ENCODE measurements at places on chromosomes 7 and 10. TPM values are rescaled to one million over a fixed set of nuclear protein-coding genes. Genes with fewer than 3 reads are reported as not detected.

DNA sequence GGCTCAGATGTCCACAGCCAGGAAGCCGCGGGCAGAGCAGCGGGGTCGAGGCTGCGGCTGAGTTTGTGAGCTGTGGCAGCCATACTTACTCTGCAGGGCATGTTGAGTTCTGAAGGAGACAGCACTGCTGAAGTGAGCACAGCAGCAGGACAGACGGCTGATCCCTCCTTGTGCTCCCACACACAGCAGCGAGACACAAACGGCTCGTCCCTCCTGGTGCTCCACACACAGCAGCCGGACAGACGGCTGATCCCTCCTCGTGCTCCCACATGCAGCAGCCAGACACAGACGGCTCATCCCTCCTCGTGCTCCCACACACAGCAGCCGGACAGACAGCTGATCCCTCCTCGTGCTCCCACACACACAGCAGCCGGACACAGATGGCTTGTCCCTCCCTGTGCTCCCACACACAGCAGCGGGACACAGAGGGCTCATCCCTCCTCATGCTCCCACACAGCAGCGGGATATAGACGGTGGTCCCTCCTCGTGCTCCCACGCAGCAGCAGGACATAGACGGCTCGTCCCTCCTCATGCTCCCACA, 305.1 kb downstream of the PTPRN2 start:
- no peak overlapping the region for H3K27ac ChIP-seq
- H3K4me3 ChIP-seq: no peak overlapping the region
- H3K27me3 ChIP-seq: no peaks in the 10 kb centered on the region
- no peaks in the 10 kb centered on the region for H3K36me3 ChIP-seq
- DNase-seq: peak; percentile 58
- H3K4me1 ChIP-seq: no peaks in the 10 kb centered on the region

LBX1 gene
- total RNA-seq: not detected

GRCh38 chr7:101957744-101958525, 140.5 kb downstream of the CUX1 start:
- no peaks in the 10 kb centered on the region for H3K36me3 ChIP-seq
- H3K4me3 ChIP-seq: no peak overlapping the region
- H3K4me1 ChIP-seq: peaks cover 12% of the 10 kb centered on the region
- no peak for DNase-seq
- H3K27ac ChIP-seq: no peak overlapping the region

GRCh38 chr7:38902449-38902848, 6.5 kb downstream of the VPS41 start:
- H3K4me3 ChIP-seq: no peak overlapping the region
- DNase-seq: no peak
- no peak overlapping the region for H3K27ac ChIP-seq
- H3K4me1 ChIP-seq: no peaks in the 10 kb centered on the region

RNF133 gene
- total RNA-seq: 0.59 TPM

GRCh38 chr7:93535616-93536015, 38.9 kb downstream of the CALCR start:
- H3K27ac ChIP-seq: no peak overlapping the region
- no peak for DNase-seq

DNA sequence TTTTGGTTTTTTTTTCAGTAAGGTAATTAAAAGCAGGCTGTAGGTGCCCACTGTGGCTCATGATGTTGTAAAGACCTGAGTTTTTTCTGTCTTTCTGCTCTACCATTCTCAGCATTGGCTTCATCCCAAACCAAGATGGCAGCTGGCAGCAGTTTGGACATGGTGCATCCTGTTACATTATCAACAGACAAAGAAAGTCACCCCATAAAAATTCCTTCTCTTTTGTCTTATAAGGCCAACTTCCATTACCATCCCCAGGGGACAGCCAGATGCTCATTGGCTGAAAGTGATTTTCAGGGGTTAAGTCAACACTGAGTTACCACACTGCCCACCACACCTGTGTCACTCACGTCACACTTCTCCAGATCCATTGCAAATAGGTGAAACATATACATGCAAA, 558.4 kb downstream of the SDK1 start:
- H3K27me3 ChIP-seq: no peaks in the 10 kb centered on the region
- H3K4me1 ChIP-seq: no peaks in the 10 kb centered on the region
- no peak overlapping the region for H3K4me3 ChIP-seq
- DNase-seq: no peak

BEND7 gene
- total RNA-seq: 9.0 TPM

ASB4 gene
- total RNA-seq: not detected

DNA sequence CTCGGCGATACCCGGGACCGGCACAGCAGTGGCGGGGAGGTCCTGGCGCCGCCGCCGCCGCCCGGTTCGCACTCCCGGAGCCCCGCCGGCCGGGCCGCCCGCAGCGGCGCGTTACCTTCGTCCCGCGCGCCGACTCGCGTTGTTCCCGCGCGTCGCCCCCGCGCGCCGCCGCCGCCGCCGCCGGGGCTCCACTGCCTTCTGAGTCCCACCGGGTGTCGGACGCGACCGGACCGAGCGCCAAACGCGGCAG, at the start of gene EZH2:
TSS of gene EZH2 (minus strand) at position 243 of the 250 bp plus-strand sequence. CDS start 36,993 bp downstream, outside the sequence.
- no peaks in the 10 kb centered on the region for H3K36me3 ChIP-seq
- H3K27ac ChIP-seq: peak within 1 kb of the TSS; percentile 65
- peak within 1 kb of the TSS; percentile 96 for H3K4me3 ChIP-seq
- peaks cover 14% of the 10 kb centered on the region for H3K4me1 ChIP-seq
- DNase-seq: no peak

CPVL gene
- total RNA-seq: not detected

DNA sequence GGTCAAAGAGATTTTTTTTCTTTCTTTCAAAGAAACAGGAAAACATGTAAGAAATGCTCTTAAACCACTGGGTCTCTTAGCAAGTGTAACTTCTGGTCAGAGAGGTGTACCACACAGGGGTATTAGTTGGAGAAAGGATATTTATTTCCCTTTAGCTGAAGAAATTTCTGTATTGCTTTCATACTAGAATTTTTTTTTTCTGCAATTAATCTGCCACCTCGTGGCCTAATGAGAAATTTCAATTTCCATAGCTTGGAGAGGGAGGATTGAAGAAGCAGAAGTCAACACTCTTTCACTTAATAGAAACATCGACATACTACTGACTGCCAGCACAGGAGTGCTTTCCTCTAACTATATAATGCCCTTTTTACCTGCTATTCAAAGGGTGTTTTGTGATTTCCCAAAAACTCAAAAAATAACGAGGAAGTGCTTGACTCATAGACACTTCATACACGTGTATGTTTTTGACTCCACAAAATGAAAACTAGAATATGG, 177.6 kb upstream of the NAMPT start:
- H3K4me1 ChIP-seq: no peaks in the 10 kb centered on the region
- H3K27ac ChIP-seq: no peak overlapping the region
- DNase-seq: peak; percentile 22
- no peaks in the 10 kb centered on the region for H3K27me3 ChIP-seq

- H3K36me3 ChIP-seq: no peaks in the 10 kb centered on the region
- H3K4me3 ChIP-seq: no peak overlapping the region
- H3K27ac ChIP-seq: no peak overlapping the region
- DNase-seq: no peak
- peaks cover 11% of the 10 kb centered on the region for H3K4me1 ChIP-seq
Measured at GRCh38 chr7:82548141-82548688, 104.6 kb upstream of the CACNA2D1 start.

ENTPD7 gene
- 35.5 TPM for total RNA-seq

C7orf57 gene
- total RNA-seq: under 0.01 TPM

- H3K27ac ChIP-seq: no peak overlapping the region
- DNase-seq: no peak
- no peaks in the 10 kb centered on the region for H3K36me3 ChIP-seq
- no peak overlapping the region for H3K4me3 ChIP-seq
- H3K4me1 ChIP-seq: peaks cover 19% of the 10 kb centered on the region
Measured at GRCh38 chr7:75869776-75870379, 9.0 kb upstream of the RHBDD2 start.

- no peaks in the 10 kb centered on the region for H3K27me3 ChIP-seq
- no peak for DNase-seq
- H3K36me3 ChIP-seq: no peaks in the 10 kb centered on the region
- no peak overlapping the region for H3K4me3 ChIP-seq
Measured at GRCh38 chr10:110867807-110868465, 3.8 kb upstream of the PDCD4 start.

NME8 gene
- total RNA-seq: not detected

DNA sequence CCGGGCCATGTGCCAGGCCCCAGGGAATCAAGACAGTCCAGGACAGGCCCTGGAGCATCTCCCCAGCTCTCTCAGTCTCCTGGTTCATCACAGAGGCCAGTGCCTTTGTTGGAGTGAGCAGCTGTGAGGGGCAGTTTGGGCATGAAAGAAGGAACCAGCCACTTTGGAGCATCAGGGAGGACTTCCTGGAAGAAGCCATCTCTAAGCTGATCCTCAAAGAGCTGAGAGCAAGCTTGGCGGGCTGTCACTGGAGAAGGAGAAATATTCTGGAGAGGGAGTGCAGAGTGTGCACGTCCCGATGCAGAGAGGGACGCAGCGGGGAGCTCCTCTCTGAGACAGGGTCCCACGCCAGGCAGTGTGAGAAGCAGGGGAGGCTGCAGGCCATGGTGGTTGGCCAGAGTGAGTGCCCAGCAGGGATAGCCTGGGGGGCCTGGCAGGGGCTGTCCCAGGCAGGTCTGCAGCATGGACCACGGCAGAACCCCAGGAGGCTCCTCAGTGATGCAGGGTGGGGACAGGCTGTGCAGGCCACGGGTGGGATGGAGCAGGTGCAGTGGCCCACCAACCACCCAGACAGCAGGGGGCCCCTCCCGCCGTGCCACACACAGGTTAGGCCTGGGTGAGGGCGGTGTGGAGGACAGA, 34.7 kb downstream of the PWWP2B start:
- H3K36me3 ChIP-seq: no peaks in the 10 kb centered on the region
- no peak for DNase-seq
- H3K27ac ChIP-seq: no peak overlapping the region
- no peaks in the 10 kb centered on the region for H3K27me3 ChIP-seq
- no peaks in the 10 kb centered on the region for H3K4me1 ChIP-seq
- no peak overlapping the region for H3K4me3 ChIP-seq

DNA sequence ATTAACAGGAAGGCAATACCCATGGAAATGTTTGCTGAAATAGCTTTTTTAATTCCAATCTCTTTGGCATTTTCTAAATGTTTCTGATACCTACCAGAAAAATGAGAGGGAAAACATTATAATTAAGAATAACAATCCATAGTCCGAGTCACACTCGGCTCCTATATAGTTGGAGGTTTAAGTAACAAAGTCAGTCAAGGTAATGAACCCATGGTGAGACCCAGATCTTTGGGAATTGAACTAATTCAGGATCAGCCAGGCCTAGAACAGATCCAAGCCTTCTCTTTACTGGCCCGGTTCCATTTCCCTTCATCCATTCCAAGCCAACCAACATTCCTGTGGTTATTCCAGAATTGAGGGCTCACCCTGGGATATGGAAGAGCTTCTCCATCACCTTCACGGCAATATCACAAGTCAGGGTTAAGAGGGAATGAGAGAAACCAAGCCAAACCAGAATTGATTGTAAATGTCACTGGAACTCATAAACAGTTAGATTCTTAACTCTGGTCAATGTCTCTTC, 28.3 kb downstream of the ABCB4 start:
- no peak for DNase-seq
- H3K27me3 ChIP-seq: no peaks in the 10 kb centered on the region
- H3K4me1 ChIP-seq: no peaks in the 10 kb centered on the region
- H3K36me3 ChIP-seq: no peaks in the 10 kb centered on the region
- H3K4me3 ChIP-seq: no peak overlapping the region

- H3K4me3 ChIP-seq: no peak overlapping the region
- no peak overlapping the region for H3K27ac ChIP-seq
- H3K4me1 ChIP-seq: no peaks in the 10 kb centered on the region
Measured at GRCh38 chr7:155383756-155384491, 74.0 kb upstream of the EN2 start.

GRCh38 chr7:154910125-154910524, 92.8 kb downstream of the PAXIP1 start:
- no peak overlapping the region for H3K27ac ChIP-seq
- H3K4me1 ChIP-seq: no peaks in the 10 kb centered on the region
- no peak overlapping the region for H3K4me3 ChIP-seq
- DNase-seq: peak; percentile 57
- H3K36me3 ChIP-seq: no peaks in the 10 kb centered on the region

BHLHA15 gene
- total RNA-seq: not detected

GRCh38 chr7:130444234-130444633, 3.4 kb upstream of the CEP41 start:
- no peaks in the 10 kb centered on the region for H3K27me3 ChIP-seq
- DNase-seq: peak; percentile 83
- H3K4me1 ChIP-seq: peaks cover 15% of the 10 kb centered on the region
- no peak overlapping the region for H3K27ac ChIP-seq

GRCh38 chr10:126350216-126350992, 37.9 kb downstream of the ADAM12 start:
- H3K4me3 ChIP-seq: no peak overlapping the region
- peaks cover 11% of the 10 kb centered on the region for H3K36me3 ChIP-seq
- no peaks in the 10 kb centered on the region for H3K27me3 ChIP-seq
- peak; percentile 90 for DNase-seq

- H3K4me3 ChIP-seq: peak overlapping the region; percentile 96
- H3K4me1 ChIP-seq: peaks cover 10% of the 10 kb centered on the region
- no peak for DNase-seq
- H3K36me3 ChIP-seq: no peaks in the 10 kb centered on the region
Measured at GRCh38 chr7:112790586-112791003, 402 bp upstream of the TMEM168 start.

STRIP2 gene
- total RNA-seq: 19.7 TPM

- no peaks in the 10 kb centered on the region for H3K36me3 ChIP-seq
- peaks cover 3% of the 10 kb centered on the region for H3K27me3 ChIP-seq
- no peaks in the 10 kb centered on the region for H3K4me1 ChIP-seq
- DNase-seq: no peak
Measured at GRCh38 chr10:104862-105565, 30.2 kb upstream of the ZMYND11 start.

SCIN gene
- total RNA-seq: 4.7 TPM

DNA sequence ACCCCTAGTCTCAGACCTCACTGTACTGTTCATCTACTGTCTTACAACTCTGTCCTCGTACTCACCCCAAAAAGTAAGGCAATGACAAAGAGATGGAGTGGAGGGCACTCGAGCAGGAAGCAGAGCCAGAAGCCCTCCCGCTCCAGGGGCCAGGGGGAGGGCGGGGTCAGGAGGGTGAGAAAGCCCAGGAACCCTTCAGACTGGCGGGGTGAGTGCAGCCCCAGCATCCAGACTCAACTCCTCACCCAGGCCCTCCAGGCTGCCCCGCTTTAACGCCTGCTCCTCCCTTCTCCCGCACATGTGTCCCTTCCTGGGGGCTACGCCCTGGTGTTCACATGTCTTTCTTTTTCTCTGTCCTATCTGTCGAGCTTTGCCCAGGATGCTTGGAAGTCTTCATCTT, 66.1 kb downstream of the CALML3 start:
- peaks cover 29% of the 10 kb centered on the region for H3K4me1 ChIP-seq
- no peak overlapping the region for H3K4me3 ChIP-seq
- H3K27ac ChIP-seq: no peak overlapping the region
- no peaks in the 10 kb centered on the region for H3K36me3 ChIP-seq

GPR146 gene
- total RNA-seq: 5.1 TPM

DNA sequence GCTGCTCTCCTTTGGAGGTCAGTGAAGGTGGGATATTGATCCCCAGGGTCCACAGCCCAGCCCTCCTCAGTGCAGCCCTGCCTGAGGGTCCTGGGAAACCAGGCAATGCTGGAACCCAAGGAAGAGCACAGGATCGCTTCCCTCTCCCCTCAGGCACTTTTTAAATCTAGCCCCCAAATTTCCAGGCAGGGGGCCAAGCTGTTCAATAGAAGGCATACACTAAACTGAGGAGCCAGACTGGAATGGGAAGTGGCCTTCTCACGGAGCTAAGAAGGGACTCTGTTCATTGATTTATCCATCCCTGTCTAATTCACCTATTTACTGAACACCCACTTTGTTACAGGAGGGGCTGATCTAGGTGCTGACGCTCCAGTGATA, 60.3 kb downstream of the GLI3 start:
- DNase-seq: no peak
- no peak overlapping the region for H3K27ac ChIP-seq
- peaks cover 1% of the 10 kb centered on the region for H3K4me1 ChIP-seq
- H3K27me3 ChIP-seq: no peaks in the 10 kb centered on the region
- no peak overlapping the region for H3K4me3 ChIP-seq

LRRC18 gene
- total RNA-seq: not detected

Measured in osteoblast (primary cell).